ENCODE measurements at places on chromosomes 5 and 9.

- no peak for DNase-seq
These were observed 1.5 kb downstream of the ARPC5L start for GRCh38 chr9:124863371-124863871.

- no peak for DNase-seq
These were observed 296.6 kb upstream of the PCSK5 start for GRCh38 chr9:75593920-75594319.

DNA sequence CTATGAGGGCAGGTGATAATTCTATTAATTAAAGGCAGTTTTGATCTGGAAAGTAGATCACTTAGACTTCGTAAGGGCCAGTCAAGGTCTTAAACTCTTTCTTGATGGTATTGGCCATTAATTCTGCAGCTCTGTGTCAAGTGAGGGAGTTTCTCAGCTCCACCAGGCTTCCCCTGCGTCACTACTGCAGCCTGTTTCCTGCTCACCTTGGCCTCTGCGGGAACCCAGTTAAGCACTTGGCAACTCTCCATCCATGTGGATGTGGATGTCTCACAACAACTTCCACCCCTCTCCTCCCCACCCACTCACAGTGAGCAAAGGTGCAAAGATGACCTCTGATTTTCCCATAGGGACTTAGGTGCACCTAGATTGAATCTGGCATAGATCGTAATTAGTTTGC, 191.6 kb downstream of the PLK2 start:
- no peak for DNase-seq

- no peak for DNase-seq
These were observed 111.1 kb upstream of the KLF9 start for GRCh38 chr9:70525519-70525918.

DNA sequence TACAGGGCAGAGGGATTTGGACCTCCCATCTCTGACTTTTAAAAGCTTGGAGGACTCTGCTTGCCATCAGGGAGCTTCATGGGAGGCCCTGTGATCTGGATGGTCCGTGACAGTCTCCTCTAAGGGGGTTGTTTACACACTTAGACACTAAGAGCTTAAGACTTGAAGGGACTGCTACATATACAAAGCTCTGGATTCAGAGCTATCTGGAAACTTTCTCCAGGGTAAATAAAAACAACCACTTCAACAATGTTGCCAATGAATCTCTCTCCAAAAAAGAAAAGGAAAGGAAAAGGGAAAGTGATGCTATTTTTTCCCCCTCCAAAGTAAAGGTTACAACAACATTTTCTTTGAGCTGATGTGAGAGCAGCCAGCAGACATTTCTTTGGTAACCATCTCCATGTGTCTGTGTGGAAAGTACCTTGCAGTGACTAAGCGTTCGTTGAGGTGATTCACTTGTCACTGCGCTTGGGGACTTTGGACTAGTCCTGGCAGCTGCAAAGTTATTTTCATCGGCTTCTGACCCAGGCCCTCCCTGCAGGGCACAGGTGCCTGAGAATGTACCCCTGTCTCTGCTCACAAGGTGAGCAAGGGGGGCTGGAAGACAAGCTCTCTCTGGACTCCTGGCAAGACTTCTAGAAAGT, 262.1 kb upstream of the KLF4 start:
- no peak for DNase-seq

Data from activated T-helper 1 cell treated with anti-CD3 and anti-CD28 coated beads, Interleukin-2, amount 50 U/mL, for 16 hours (primary cell).